ENCODE measurements at places on chromosomes 2 and 18.
A peak's percentile ranks its signal among the peaks of the same experiment; 100 is the strongest.

DNA sequence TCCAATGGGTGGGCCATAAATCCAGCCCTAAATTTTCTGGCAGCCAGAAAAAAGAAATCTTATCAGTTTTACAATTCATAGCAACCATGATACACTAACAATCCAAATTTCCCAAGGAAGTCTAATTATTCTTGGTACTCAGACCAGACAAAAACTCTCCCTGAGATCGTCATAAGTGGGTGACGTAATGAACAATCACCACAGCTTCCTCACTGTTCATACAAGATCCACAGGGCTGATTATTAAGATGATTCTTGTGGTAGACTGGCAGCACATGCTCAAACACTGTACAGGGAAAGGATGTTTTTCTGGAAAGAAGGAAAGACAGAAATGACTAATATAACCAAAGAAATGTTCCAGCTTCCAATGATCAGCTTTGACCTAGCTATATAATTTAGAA is 178.3 kb upstream of the CRIM1 start:
- no peak for DNase-seq

- no peak for DNase-seq
These were observed 7.3 kb upstream of the CENPA start for GRCh38 chr2:26778507-26778906.

DNA sequence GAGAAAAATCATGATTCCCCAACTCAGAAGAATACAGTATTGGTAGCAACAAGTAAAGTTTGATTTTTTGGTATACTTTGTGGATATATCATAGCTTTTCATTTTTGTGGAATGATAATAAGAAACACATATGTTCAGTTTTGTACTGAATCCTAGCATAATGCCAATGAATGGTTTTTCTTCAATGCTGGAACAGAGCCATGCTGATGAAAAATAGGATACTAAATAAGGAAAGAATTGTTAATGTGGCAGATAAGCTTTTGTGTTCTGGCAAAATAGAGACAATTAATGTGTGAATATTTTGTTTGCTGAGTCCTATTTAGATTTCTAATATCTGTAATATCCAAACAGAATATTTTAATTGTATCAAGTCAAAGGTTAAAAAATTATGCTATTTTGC is 21.9 kb downstream of the CD28 start:
- DNase-seq = no peak

GRCh38 chr2:48135797-48136196 is 229.5 kb upstream of the FBXO11 start:
- DNase-seq = no peak

DNA sequence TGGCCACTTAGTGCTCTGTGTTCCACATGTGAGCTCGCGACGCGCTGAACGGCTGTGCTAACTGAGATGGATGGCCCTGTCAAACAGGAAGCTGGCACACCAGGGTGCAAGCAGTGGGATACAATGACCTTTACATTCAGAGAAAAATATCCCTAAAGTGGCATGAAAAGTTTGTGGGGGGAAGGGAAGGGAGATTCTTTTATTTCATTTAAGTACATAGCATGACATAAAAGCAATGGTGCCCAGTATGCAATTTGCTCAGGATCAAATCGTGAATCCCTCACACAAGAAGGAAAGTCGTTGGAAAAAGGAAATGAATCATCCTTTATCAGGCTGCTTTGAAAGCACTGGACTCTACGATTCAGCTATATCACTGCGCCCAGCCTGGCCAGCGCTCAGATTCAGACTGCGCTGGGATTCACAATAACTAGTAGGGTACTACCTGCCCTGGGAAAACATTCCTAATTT is 26.0 kb downstream of the SATB2 start:
- DNase-seq = peak; percentile 31

- DNase-seq = no peak
These were observed 27.8 kb downstream of the MTX2 start for GRCh38 chr2:176297067-176297466.

- DNase-seq = no peak
These were observed 201.5 kb downstream of the PPP1R1C start for GRCh38 chr2:182187130-182187529.

- DNase-seq = peak; percentile 97
These were observed 48.2 kb upstream of the CTAGE1 start for GRCh38 chr18:22465859-22466457.

DNA sequence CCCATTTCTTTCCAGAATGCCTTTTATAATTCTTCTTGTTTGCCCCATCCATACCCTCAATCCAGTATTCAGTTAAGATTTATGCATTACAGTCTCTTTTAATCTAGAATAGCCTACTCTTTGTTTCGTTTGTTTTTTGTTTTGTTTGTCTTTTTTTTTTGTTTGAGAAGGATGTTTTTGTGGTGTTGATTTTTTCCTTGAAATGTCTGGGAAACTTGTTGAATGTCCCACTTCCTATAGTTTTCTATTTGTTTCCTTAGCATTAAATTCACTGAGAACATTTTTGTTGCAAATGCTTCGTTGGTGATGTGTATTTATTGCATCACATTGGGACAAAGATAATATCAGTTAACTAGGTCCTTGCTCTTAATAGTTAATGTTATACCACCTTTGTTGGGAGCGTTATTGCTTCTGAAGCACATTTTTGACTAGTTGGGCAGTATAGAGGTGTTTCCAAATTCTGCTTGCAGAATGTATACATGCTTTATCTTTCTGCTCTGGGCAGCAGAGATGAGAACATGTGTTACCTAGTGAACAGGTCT is 28.9 kb downstream of the ZNF638 start:
- DNase-seq = no peak

GRCh38 chr18:28485210-28485801 is 308.4 kb upstream of the CDH2 start:
- DNase-seq = no peak

GRCh38 chr2:226690461-226691024 is 109.1 kb downstream of the IRS1 start:
- no peak for DNase-seq

DNA sequence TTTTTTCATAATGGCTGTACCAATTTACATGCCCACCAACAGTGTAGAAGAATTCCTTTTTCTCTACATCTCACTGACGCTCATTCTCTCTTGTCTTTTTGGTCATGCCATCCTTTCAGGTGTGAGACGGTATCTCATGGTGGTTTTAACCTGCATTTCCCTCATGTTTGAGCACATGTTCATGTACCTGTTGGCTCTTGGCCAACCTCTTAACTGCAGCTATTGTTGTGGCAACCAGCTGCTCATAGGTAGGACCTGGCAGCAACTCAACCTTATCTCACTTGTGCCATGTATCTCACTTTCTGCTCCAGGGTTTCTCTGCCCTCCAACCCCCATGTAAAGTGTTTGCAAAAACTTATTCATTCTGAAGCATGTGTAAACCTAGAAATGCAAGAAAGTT is 167.5 kb downstream of the UPP2 start:
- DNase-seq = no peak

- no peak for DNase-seq
These were observed 431 bp upstream of the EIF5B start for GRCh38 chr2:99336804-99337112.

DNA sequence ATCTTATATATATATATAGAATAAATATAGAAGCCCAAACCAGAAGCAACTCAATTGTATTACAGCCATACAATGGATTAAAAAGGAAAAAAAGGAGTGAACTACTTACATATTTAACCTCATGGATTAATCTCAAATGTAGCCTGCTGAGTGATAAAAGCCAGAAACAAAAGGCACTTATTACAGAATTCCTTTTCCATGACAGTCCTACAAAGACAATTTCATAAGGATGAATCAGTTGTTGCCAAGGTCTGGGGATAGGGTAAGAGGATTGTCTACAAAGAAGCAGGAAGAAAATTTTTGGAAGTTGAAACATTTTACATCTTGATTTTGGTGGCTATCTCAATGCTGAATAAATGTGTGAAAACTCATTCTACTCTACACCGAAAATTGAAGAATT is 103.9 kb upstream of the DCC start:
- no peak for DNase-seq

DNA sequence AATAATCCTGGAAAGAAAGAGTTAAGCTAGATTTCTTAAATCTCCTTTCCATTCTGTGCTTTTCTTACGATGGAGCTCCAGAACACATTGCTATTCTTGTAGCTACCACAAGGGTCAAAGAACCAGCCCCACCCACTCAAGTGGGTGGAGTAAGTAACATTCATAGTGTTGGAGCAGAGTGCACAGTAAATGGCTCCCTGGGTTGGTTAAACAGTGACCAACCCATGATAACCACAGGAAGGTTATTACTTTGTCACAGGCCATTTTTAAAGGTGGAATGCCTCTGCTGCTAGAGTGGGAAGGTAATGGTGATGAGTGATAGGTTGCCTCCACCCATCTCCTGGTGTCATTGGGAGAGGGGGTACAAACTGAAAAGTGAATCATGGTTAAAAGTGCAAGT is 13.9 kb downstream of the ARPC2 start:
- peak; percentile 73 for DNase-seq

DNA sequence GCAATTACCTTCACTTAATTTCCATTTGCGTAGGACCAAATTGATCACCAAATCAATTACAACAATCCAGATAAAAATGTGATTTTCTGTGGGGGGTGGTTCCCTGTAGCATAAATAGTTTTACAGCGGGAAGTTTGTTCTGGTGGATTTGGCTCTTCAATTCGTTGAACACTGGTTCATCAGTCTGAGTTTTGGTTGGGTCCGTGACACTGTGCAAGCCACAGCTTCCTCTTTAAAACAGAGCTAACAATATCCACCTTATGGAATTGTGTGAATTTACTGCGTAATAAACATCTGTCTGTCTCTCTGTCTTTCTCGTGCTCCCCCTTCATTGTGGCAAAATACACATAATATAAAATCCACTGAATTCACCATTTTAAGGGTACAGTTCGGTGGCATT is 310.8 kb downstream of the TGIF1 start:
- no peak for DNase-seq

- no peak for DNase-seq
These were observed 93.2 kb upstream of the PKDCC start for GRCh38 chr2:41954304-41955291.

GRCh38 chr2:15896859-15897258 is 43.5 kb upstream of the MYCN start:
- DNase-seq = no peak

DNA sequence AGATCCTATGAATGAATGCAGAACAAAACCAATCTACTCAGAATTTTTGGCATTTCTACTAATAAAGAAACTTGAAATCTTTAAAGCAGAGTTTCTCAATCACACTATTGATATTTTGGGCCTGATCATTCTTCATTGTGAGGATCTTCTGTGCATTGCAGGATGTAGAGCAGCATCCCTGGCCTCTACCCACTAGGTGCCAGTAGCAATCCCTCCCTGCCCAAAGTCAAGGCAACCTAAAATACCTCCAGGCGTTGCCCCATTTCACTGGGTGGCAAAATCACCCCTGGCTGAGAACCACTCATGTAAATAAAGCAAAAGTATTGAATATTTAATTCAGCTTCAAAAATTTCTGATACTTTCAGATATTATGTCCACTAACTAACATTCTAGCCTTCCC is 213.0 kb downstream of the SP3 start:
- DNase-seq = peak; percentile 8

All from iris pigment epithelial cell (primary cell).